GM13976 (cell line): ENCODE measurements at places on chromosomes 4 and X.

DNA sequence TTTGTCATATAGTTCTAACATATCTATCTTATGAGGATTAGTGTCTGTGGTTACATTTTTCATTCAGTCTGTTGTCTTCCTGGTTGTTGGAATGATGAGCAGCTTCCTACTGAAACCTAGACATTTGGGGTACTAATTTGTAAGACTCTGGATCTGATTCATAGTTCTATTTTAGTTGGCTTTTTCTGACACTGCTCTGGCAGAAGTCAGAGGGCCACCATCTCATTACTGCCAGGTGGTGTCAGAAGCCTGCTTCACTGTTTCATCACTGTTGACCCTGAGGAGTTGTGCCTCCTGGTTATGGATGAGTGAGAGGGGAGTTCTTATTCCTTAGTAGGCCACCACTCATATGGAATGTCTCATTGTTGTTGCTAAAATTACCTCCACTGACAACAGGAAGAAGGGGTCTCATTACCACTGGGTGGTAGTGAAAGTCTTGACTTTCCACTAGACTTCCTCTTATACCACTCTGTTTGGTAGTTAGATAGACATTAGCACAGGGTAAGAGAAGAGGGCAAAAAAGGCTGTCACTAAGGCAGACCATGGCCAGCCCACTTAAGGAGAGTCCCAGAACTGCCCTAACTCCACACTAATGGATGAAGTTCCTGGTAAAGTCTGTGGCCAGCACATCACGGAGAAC is 395.2 kb downstream of the SPOCK3 start:
- DNase-seq, result no peak

- no peak for DNase-seq
These were observed 1.6 kb downstream of the RPL10 start for GRCh38 chrX:154399527-154400368.

DNA sequence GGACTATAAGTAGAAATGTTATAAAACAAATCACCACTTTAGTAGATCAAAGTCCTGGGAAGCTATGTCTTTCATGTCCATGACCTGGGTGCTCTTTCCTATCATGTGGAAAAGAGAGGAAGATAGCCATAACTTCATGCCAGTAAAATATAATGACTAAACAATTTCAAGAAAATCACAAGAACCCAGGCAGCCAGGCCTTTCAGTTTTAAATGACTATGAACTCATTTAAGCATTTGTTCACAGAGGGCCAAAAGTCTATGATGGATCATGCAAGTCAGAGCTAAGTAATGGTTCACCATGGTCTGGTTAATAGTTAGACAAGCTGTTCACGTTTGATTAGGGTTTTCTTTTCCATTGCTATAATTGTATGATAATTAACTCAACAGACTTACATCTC is 155.8 kb downstream of the PPARGC1A start:
- no peak for DNase-seq

DNA sequence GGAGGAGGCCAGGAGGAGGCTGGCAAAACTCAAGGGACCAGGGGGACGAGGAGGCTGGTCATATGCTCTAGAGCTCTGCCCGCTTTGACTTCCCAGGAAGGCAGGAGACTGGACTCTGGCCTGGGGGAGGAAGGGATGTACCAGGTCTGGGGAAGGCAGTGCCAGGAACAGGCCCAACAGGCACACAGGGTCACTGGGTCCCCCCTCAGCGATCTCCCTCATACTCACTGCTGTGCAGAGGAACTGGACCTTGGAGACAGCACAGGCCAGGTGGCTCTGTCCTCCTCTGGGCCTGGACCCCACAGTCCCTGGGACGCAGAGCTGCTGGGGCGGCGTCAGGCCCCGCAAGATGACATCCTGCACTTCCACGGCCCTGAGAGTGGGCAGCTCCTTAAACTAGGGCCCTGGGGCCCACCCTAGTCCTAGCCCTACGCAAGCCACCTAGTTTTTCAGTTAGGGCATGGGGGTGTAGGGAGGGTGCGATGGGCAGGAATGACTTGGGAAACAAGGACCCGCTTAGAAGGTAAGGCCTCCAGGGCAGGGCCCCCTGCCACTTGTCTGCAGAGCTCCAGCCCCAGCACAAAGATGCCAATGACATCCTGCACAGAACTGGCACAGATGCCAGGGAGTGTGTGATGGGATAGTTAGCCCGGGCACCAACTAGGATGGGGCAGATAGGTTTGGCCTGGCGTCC is 59.5 kb downstream of the HTRA3 start:
- no peak for DNase-seq

DNA sequence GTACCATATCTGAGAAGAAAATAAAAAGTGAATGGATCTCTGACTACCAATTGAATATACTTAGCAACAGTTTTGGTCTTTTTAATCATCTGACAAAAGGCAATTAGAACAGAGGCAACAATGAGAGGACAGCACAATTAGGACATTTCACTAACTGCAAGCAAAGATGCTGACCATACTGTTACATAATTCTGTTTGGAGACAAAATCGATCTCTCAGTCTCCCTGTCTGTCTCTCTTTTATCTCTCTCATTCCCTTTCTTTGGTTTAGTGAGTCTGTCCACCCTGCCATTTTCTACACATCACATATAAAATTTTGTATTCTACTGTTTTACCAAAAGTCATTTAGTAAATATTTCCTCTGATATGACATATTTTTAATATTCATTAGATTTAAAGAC is 2.2 kb upstream of the AFM start:
- DNase-seq, result no peak

DNA sequence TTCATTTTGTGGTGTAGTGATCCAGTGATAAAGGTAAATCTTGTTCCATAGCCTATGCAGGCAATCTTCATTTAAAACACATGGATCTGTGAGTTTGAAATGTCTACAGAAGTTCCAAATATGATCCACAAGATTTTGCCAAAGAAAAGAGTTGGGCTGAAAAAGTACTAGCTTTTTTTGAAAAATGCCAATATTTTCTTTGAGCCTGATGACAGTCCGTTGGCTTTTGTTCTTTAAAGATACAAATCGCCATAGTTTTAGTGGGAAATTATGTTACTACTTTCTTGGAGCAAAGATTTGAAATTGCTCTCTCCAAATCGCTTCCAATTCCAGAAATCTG is 71.5 kb downstream of the HPGD start:
- DNase-seq, result no peak

DNA sequence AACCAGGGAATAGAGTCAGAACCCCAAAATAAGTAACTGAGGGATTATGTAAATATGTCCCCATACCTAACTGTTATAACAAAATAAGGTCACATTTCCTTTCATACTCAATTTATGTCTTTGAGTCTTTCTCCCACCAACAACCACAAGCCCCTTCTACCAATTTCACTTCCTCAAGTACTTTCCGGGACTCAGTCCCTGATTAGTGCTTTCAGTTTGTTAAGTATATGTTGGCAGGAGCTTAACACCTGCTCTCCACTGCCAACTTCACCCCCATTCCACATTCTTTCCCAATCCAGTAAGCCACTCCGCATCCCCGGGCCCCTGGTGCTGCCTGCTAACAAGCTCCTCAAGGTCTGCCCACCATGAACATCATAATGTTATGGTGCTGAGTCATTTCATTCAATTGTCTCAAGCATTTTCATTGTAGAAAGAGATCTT is 71.3 kb upstream of the SPRY1 start:
- peak; percentile 41 for DNase-seq

DNA sequence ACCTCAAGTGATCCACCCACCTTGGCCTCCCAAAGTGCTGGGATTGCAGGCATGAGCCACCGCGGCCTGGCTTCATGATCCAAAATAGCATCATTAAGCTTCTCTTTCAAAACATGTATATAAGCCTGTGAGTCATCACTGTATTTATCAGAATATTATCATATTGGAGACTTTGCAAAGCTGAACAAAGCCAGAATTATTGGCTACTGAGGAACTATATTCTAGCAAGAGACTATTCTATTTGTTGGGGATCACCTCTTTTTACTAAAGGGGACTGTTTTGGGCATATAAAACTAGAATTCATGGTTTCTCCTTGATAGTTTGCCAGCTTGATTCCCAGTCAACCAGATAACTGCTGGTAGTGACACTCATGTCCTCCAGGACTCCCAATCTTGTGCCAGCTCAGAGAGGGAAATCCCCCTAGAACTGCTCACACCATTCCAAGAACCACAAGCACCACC is 40.1 kb downstream of the TET2 start:
- no peak for DNase-seq

- DNase-seq, result no peak
These were observed 94.3 kb downstream of the SH2D1A start for GRCh38 chrX:124440695-124441094.

DNA sequence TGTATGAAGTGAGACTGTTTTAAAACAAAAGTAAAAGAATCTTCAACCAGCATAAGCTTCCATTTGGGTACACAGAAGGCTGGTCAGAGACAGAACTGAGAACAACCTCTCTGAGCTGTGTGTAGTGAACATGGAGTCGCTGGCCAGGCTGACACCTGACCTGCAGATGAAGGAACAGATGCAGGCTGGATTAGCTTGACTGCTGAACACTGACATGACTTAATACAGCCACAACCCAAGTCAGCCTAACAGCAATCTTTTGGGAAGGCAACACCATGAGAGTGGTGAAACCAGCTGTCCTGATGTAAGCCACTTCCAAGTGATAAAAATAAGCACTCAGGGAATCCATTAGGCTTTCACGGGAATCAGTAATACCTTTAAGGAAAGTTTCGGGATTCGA is 10.1 kb downstream of the SCARB2 start:
- no peak for DNase-seq

- DNase-seq, result no peak
These were observed 74.3 kb downstream of the DCTD start for GRCh38 chr4:182842759-182843390.

GRCh38 chrX:23785580-23785979 is 2.6 kb downstream of the SAT1 start:
- DNase-seq, result no peak

DNA sequence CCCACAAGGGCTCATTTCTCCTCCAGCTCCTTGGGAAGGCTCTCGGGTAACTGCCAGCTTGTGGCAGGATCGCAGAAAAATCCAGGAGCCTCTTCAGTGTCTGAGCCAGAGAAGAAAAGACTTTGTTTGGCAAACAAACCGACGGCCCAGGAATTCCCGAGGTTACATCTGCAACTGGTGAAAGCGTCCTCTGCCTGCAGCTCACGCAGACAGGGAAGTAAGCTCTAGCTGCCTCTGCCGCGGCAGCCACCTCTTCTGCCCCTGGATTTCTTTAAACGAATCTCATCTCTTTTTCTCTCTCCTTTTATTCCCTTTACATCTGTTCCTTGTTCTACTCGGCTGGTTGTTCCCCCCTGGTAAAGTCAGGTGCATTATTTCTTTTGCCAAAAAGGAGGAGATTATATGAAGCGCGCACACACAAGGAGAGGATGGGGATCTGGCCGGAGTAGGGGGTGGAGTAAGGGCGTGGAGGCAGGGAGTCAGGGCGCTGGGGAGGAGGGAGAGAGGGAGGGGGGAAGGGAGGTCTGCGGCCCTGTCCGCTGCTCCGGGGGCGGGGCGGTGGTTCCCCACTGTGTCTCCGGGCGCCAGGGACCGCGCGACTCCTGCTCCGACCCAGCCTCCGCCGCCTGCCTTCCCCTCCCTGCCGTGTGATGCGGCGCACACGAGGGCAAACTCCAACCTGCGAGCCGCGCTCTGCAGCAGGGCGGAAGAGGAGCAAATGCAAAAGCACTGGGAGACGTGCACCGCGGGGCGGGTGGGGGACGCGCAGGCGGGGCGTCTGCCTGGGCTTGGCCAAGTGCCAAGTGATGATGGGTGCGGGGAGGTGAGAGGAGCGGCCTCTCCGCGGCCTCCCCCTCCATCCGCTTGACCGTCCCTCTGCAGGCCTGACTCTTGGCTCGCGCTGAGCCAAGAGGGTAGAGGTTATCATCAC is at the start of gene DCHS2:
Gene DCHS2 (minus strand): TSS at position 459 of the 931 bp plus-strand sequence. CDS start 444 bp downstream, at position 15.
- peak; percentile 53 for DNase-seq

GRCh38 chr4:65737672-65738071 is 67.4 kb upstream of the EPHA5 start:
- no peak for DNase-seq

- DNase-seq, result no peak
These were observed 240.1 kb downstream of the FRAS1 start for GRCh38 chr4:78297116-78297800.

- DNase-seq, result no peak
These were observed 54.7 kb upstream of the FAM9C start for GRCh38 chrX:13099121-13099520.

DNA sequence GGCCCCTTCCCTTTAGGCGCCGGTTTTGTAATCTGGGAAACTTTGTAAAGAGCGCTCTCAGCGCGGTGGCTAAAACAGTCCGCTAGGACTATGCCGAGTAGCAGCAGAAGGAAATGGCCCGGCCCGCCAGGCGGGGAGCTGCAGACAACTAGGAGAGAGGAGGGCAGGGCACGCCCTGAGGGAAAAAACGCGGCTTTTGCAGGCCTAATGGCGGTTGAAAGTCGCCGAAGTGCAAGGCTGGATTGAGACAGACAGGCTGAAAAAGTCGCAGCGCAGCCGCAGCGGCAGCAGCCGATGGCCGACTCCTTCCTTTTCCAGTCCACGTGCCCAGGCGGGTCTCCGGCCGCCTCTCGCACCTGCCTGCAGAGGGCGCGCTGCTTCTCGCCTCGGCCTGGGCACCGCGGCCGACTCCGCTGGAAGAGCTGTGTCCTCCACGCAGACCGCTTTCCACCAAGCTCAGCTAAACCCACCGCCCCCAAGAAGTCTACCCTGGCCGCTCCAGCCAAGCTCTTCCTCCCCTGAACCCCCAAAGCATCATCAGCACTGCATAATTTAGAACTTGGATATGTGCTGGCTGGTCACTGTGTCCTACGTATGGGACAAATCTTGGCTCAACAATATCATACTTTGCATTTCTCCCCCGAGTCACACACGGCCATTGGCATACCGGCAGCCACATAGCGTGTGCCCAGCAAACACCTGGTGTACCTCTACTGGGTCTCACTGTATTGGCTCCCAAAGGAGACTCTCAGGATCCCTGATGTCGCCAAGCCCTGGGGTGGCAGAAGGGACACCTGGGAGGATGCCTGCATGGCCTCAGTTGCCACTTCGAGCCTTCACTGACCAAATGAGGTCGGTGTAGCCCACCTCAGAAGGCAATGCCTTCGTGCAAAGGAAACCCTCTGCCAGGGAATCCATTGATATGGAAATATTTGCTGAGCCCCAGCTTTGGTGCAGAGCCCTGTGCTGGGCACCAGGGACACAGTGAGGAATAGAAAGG is 14.5 kb downstream of the SLC25A5 start:
- peak; percentile 78 for DNase-seq

DNA sequence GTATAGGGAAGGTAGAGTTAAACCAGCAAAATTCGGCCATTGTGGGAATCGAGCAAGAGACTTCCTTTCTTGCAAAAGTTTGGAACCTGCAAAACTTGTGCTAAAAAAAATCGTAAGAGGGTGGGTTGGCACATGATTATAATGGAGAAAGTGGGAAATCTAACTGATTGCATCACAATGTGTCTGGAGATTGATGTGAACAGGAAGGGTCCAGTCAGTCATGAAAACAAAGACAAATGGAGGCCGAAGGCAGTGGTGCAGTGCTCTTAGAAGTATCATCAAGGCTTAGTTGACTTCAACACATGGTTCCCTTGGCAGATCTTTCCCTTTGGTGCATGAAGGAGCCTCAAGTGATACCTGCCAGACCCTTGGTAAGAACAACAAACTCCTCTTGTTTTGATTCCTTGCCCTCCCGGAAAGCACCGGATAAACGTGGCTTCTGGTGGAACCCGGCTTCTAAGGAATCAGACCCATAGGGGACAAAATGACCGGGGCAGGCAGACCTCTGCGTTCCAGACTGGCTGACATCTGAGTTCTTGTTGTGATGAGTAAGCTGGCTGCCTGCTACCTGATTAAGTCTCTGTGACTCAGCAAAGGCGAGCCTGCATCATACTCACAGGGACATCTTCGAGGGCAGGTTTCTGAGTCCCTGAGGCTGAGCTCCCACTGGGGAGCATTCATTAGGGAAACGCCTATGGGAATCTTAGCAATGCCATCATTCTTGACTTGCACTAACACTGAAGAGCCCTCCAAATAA is 87.7 kb upstream of the MAP3K15 start:
- no peak for DNase-seq
